ENCODE measurements at places on chromosomes 13 and 19. TPM values are rescaled to one million over a fixed set of nuclear protein-coding genes. Genes with fewer than 3 reads are reported as not detected.

PSG3 gene
- total RNA-seq = 0.15 TPM

ZNF837 gene
- 1.4 TPM for total RNA-seq

IFNL1 gene
- not detected for total RNA-seq

SGCG gene
- not detected for total RNA-seq

NUMBL gene
- 48.5 TPM for total RNA-seq
